Anterior cingulate cortex (tissue), 58 donors: ENCODE measurements at places on chromosomes 1 and 21.

DNA sequence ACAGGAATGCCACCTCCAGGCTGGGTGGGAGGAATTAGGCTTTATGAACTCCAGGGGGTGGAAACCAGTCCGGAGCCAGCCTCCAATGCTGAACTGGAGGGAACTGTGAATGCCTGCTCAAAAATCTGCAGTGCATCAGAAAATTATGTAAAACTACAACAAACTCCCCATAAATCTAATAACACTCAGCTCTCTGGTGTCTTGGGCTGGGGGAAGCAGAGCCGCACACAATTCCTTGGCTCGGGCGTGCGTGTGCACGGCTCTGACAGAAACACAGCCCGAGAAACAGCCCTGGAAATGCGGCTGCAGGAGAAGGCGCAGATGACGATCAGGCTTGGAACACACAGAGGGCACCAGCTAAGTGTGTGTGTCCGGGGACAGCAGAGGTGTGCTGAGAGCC lies 127.6 kb upstream of the VAMP3 start:
- DNase-seq = no peak

- DNase-seq = peak; percentile 65
Observed at GRCh38 chr21:37073417-37074196, 553 bp downstream of the TTC3 start.

GRCh38 chr1:166172106-166172505 lies 5.3 kb upstream of the FAM78B start:
- no peak for DNase-seq

DNA sequence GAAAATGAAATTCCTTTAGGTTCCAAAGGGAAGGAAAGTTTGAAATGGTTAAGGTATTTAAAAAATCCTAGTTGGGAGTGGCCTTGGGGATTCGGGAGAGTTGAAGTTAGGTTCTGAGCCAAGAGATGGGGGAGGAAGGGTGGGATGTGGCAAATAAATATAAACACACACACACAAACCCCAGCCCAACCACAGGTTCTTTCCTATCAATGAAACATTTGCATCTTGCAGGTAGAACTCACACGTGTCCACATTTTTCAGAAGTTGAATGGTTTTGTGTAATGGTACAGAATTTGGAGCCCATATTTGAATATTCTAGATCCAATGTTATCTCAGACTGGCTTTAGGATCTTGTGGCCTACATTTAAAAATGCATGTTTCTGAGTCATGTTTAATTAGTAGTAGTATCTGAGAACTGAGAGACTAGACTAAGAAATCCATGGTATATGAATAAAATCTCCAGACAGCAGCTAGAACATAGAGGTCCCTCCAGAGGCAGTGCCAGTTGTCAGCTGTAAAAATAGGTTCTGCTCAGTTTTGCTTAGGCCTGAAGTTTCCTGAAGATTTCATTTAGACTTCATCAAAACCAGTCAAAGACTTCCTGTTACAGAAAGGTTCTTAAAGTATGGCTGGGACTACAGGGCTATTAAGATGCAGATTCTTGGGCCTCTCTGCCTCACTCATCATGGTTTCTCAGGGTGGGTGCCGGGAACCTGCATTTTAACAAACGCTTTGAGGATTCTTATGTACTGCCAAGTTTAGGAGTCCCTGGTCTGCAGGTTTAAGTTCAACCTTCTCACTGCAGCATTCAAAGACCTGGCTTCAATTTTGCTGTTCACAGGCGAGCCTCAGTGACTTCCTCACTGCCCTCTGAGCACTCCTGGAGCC lies 21.3 kb downstream of the RUNX1 start:
- no peak for DNase-seq

GRCh38 chr1:171902527-171902926 lies 61.2 kb downstream of the DNM3 start:
- DNase-seq = no peak

DNA sequence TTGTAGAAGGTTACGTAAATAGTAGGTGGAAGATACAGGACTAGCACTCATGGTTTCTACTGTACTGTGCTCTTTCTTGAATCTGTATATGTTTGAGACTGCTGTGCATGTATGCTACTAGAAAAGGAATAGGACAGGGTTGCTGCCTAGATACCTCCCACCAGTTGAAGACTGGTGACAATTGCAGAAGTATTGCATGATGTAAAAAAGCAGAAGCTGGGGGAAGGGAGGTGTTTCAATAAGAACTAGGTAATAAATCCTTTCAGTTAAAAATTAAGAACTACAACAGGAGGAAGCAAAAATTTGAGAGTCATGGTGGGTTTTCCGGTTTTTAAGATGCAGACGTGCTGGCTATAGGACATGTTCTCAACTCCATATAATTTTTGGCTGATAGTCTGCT lies 88.1 kb downstream of the CCDC30 start:
- DNase-seq = no peak

DNA sequence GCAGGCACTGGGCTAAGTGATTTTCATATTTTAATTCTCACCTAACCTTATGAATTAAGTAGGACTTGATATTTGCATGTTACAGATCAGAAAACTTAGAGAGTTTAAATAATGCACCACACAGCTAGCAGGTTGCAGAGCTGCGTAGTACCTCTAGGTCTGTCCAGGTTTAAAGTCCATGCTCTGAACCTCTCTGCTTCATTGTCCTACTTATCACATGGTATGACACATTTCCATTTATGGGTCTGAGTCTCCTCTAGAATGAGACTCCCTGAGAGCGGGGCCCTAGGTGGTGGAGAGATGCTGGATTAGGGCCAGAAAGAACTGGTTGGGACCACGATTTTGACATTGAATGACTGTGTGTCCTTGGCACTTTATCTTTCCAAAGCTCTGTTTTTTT lies 102.5 kb upstream of the USP24 start:
- DNase-seq = no peak

GRCh38 chr21:39650801-39651200 lies 38.1 kb downstream of the B3GALT5 start:
- DNase-seq = no peak

GRCh38 chr1:229248821-229249817 lies 21.8 kb upstream of the RAB4A start:
- no peak for DNase-seq
